ENCODE measurements at places on chromosomes 7 and 10.
A peak's percentile ranks its signal among the peaks of the same experiment; 100 is the strongest.

DNA sequence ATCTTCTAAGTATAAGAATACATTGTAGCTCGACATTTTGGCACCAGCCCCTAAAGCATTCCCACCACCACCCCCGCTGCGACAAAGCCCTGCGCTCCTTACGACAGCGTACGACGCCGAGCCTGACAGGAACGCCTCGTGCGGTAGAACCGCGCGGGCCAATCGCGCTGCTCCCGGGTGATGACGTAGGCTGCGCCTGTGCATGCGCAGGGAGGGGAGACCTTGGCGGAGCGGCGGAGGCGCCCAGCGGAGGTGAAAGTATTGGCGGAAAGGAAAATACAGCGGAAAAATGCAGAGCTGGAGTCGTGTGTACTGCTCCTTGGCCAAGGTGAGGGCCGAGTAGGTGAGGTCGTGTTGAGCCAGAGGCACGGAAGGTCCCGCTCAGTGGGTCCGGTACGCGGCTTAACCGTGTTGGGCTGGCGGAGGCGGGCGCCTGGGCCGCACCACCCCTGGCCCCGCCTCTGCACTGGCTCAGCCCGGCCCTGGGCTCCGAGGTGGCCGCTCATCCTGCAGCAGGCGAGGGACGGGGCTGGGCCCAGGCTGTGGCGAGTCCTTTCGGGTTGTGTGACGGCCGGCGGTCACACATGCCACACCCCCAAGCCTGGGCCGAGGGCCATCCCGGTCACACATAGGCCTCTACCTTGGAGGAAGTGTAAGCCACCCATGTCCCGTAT is at the start of gene DLD:
DLD (plus strand) TSS at position 222 of the 674 bp plus-strand sequence; CDS start at position 290, 68 bp downstream.
- DNase-seq: peak; percentile 98

DNA sequence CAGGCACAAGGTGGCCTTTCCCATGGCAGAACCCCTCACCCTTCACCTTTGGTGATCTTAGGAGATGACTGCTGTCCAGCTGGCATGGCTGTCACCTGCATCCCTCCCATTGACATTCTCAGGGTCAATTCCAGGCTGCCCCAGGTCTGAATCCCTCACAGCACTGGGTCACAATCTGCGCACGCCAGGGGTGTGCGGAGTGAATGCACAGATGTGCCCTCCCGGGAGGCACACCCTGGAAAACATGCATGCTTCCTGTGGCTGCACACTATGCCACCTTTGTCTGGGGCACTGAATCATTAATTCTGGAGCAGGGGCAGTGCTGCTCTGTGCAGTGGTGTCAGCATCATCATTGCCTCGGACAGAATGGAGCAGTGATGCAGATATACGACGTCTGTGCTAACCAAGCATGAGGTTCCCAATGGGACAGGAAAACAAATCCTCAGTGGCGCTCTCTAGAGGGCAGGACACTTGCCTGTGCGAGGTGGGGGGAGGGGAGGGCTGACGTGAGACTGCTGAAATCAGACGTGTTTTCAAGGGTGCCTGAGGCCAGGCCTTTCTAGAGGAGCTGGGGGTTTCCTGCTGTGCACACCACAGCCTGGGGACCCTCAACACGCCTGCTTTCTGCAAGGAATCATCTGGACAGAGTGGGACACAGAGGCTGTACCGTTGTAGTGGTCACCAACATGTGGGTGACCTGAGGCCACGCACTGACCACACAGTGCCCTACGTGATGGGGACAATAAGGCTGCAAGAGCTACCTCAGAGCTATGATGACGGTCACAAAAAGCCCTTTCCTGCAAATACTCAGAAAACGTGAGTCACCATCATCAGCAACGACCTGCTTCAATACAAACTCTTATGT is 77.9 kb downstream of the HIPK2 start:
- DNase-seq: peak; percentile 18

DNA sequence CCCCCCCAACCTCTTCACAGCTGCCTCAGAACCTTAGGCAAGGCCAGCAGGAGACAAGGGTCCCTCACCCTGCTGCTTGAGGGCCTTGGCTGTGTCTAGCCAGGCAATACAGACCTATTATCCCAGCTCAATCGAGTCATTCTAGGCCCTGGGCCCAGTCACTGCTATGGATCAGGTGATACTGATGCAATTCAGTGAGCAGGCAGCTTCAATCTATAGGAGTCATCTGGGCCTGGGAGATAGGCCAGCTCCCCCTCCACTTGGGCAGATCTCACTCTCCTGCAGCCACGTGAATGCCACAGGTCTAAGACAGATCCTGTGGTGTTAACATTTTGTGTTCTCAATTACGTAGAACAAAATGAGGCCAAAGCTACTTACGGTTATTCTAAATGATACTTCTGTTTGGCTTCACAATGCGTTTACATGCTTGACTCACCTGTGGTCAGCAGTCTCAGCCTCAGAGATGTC is 68.0 kb upstream of the LRRC4 start:
- DNase-seq: no peak

DNA sequence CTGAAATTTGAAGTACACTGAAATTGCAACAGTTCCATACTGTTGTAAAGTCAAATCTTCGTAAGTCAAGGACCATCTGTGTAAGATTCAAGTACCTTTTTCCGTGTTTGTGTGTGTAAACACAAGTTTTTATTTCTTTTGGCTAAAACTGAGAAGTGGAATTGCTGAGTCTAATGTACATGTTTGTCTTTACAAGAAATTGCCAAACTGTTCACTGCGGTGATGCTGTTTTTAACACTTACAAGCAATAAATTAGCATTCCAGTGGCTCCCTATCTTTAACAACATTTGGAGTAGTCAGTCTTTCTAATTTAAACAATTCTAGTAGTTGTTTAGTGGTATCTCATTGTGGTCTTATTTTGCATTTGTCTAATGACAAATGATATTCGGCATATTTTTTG is 23.3 kb downstream of the CALD1 start:
- no peak for DNase-seq

- no peak for DNase-seq
These were observed 266 bp upstream of the STMP1 start for GRCh38 chr7:135662123-135662372.

DNA sequence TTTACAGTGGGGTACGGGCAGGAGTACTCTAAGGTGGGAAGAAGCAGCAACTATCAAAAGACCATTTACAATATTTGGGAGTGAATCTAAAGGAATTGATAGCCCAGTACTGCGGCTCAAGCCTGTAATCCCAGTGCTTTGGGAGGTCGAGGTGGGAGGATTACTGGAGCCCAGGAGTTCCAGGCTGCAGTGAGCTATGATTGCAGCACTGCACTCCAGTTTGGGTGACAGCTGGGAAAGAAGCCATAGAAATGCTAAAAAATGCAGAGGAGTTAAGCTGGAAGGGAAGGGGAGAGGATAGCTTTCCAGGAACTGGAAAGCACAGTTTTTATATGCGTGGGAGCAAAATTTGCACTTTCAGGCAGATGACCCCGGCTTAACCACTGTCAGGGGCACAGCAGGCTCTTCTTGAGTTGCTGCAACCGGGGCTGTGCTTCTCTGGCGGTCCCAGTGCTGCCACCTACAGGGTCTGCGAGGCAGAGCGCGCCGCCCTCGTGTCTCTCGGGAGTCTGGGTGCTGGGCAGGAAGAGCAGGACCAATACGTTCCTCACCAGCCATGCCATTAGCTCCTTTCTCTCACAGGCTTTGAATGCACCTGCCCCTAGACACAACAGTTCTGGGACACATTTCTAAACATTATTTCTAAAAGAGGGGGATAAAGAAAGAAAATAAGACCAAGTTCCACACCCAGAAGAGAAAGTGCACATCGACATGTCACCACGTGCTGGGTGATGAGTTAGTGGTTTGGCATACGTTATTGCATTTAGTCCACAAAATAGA is 10.1 kb upstream of the BMPER start:
- DNase-seq: peak; percentile 68

- no peak for DNase-seq
These were observed 488.5 kb downstream of the MDFIC start for GRCh38 chr7:115410434-115410820.

- no peak for DNase-seq
These were observed 211.1 kb downstream of the ZNF365 start for GRCh38 chr10:62585211-62585775.

GRCh38 chr7:112940314-112940732 is 146.3 kb downstream of the GPR85 start:
- DNase-seq: no peak

GRCh38 chr10:83965473-83965872 is 173.8 kb upstream of the GHITM start:
- peak; percentile 23 for DNase-seq

GRCh38 chr7:146002431-146003078 is 114.0 kb upstream of the CNTNAP2 start:
- no peak for DNase-seq

DNA sequence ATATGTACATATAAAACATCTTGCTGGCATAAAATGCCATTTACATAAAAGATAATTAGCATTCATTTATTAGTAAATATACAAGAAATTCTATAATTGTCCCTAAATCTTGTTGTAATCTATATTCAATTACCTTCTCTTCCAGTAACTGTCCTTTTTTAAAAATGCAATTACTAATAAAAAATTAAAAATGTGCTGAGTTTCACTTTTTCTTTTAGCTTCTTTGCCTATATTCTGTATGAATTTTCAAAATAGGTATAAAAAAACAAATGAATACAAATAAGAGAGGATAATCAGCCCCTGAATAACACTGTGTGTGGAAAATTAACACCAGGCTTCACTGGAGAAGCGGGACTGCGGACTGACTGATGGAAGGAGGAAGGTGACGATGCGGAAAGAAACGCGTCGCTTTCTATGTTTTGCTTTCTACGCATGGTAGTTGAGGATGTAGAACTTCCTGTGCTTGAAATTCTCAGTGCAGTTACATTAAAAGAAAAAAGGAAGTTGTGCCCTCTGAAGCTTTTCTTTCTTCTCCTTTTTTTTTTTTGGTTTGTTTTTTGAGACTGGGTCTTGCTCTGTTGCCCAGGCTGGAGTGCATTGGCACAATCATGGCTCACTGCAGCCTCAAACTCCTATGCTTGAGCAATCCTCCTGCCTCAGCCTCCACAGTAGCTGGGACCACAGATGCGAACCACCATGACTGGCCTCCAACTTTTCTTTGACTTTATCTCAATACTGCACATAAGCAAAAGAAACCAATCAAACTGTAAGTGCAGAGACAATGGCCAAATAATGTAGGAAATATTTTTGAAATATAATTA is 7.4 kb upstream of the ZMYND11 start:
- DNase-seq: no peak

DNA sequence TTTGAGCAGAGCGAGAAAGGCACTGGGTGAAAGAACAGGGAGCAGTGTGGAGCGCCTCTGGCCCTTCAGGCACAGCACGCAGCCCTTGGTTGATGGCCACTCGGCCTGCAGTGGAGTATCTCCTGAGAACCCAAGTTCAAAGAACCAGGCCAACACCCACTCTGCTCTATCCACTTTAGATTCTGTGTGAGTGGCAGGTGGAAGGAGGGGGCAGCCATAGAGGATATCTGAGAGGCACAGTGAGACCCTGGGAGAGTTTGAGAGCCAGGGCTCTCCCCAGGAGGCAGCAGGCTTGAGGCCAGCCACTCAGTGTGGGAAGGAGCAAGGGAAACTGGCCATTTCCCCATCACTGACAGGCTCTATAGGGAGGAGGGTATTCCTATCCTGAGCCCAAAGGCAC is 52.5 kb upstream of the PTN start:
- no peak for DNase-seq

DNA sequence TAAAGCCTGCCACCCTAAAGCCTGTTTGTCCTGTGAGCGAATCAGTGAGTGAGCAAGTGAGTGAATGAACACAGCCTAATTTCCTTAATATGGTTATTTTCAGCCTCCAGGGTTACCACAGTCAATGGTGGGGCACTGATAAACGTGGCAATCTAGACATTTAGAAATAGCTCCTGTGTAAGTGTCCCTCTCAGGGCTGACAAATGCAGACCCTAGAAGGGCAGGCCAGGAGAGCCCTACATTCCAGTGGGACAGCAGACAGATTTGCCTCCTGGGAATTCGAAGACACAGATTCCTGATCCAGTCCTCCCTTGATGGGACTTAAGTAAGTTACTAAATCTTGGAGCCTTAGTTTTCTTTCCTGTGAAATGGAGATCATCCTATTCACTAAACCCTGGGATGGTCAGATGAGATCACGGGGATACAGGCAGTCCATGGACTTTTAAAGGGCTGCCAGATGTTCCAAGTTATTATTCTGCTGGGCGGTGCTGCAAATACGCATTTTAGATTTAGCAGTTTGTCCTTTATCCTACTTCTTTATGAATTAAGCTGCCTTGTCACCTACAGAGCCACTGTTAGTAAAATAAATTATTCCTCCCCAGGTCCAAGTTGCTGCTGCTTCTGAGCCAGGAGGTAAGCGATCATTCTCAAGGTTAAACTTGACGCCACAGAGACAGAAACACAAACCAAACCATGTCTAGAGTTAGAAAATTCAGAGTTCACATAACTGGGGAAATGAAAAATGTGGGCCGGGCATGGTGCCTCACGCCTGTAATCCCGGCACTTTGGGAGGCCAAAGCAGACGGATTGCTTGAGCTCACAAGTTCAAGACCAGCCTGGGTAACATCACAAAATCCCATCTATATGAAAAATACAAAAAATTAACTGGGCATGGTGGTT is 54.8 kb upstream of the TM9SF3 start:
- DNase-seq: no peak

DNA sequence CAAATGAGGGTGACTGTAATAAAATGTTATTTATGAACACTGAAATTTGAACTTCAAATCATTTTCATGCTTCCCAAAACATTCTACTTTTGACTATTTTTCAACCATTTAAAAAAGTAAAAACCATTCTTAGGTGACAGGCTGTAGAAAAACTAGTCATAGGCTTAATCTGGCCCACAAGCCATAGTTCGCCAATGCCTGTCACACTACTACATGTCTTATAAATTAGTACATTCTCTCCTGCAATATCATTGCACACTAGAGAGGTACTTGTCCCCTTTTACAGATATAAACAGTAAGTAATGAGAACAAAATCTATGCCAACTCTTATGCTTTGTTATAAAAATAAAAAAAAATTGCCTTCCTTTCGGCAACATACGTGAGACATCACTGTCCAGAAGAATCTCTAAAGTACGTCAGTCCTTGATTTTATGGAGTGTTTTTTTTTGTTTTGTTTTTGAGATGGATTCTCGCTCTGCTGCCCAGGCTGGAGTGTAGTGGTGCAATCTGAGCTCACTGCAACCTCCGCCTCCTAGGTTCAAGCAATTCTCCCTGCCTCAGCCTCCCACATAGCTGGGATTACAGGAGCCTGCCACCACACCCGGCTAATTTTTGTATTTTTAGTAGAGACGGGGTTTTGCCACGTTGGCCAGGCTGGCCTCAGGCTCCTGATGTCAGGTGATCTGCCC is 23.2 kb downstream of the UPF2 start:
- no peak for DNase-seq

Data from NCI-H69 (cell line).